ENCODE measurements at places on chromosomes 4 and X.
A peak's percentile ranks its signal among the peaks of the same experiment; 100 is the strongest.

- peak; percentile 39 for DNase-seq
Measured at GRCh38 chr4:89411539-89412309, 104.1 kb upstream of the GPRIN3 start.

- no peak for DNase-seq
Measured at GRCh38 chr4:61556277-61556676, 356.2 kb downstream of the ADGRL3 start.

DNA sequence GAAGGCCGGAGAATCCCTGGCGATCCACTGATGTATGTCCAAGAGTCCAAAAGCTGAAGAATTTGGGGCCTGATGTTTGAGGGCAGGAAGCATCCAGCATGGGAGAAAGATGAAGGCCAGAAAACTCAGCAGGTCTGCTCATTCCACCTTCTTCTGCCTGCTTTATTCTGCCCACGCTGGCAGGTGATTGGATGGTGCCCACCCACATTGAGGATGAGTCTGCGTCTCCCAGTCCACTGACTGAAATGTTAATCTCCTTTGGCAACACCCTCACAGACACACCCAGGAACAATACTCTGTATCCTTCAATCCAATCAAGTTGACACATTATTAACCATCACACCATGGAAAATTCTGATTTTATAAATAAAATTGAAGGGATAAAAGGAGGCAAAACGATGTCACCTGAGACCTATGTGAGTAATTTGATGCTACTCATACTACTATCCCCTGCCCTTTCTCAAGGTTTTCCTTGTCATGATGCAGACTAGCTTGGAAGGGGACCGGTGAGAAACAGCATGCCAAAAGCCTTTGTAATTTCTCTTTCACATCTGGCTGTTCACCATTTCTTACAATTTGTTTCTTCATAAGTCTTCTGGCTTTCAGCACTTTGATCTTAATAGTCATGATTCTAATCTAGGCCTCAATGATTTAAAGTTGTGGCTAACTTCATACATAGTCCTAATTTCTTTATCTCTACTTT lies 9.7 kb upstream of the PYURF start:
- no peak for DNase-seq

DNA sequence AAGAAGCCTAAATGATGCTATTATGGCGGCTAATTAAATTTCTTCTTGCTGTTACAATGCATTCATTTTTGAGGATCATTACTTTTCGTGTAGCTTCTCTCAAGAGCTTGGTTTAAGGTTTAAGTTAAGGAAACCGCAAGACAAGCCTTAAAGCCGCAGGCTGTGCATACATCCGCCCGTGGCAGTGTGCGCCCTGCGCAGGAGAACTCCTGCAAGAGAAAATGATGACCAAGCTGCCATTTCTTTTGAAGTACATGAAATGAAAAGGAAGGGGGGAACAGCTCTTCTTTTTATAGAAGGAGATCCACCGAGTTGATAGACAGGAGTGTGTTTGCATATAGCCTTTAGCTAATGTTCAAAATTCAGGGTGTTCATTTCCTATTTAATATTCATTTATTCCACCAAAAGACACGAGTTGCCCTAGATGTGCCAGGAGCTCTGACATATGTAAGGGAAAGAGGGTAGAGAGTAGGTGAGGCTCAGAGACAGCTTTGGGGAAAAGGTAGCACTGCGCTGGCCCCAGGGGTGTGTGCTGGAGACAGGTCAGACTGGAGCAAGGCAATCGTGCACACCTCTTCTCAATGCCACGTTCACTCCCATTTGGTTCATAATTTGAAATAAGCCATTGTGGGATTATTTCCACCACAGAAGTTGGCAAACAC lies 112.1 kb upstream of the LDB2 start:
- DNase-seq: no peak

DNA sequence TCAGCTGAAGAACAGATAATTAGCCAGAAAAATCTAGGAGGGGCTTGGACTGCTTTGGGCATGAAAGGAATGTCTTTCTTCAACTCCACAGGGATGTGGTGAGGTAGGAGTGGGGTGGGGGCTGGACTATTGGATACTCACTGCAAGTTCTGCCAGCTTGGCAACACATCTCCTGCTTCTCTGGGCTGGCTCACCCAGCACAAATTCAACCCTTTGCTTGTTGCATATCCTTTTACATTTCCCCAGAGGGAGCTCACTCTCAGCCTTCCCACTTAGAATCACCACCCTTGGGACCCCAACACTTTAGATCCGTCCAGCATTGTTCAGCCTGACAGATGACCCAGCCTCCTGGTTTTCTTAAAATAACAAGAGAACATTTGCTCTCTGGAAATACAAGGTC lies 120.6 kb downstream of the KDR start:
- DNase-seq: no peak

DNA sequence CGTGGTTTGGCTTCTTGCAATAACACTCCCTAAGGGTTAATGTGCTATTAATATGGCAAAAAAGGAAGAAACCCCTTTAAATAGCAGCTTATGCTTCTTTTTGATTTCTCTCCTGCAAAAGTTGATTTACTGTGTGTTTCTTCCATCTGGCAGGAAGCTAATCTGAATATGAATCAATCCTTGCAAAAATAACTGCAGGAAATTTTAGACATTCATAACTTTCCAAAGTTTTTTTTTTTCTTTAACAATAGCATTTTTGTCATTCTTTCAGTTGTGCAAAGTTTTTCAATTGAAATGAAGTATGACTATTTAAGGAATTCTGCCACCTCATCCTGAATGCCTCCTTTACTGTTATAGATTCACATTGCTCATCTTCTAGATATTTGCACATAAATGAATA lies 115.6 kb downstream of the SPANXA1 start:
- no peak for DNase-seq

DNA sequence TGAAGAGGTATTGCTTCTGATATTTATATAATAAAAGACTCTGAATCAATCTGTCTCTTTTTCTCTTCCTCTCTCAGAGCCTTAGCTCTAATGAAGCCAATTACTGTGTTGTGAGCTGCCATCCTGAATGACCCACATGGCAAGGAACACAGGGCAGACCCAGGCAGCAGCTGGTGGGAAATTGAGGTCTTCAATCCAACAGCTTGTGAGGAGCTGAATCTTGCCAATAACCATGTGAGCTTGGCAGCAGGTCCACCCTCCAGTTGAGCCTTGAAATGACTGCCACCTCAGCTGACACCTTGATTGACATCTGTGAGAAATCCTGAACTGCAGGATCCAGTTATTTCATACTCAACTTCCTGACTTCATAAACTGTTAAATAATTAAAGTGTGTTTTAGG lies 149.4 kb downstream of the NDST4 start:
- no peak for DNase-seq

GRCh38 chr4:158025131-158025530 lies 147.7 kb downstream of the GASK1B start:
- DNase-seq: no peak

DNA sequence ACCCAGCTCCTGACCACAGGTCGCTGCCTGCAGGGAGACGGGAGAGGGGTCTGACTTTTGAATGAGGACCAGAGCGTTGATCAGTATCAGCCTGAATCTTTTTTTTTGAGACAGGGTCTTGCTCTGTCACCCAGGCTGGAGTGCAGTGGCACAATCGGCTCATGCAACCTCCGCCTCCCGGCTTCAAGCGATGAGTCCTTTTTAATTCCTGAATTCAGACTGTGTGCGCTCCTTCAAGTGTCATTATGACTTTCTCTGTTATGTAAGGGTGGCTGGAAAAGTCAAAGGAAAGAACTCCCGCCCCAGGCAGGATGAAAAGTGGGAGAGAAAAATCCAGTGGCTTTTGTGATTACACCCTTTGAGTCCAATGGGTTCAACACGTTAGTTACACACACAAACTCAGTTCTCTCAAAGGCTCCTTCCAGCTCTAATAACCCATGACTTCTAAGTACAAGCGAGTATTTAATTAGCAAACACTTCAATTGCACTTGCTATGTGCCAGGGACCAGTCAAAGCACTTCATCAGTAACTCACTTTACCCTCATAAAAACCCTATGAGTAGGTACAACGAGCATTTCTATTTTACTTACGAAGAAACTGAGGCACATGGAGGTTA lies 44.4 kb downstream of the PDHA1 start:
- DNase-seq: no peak

DNA sequence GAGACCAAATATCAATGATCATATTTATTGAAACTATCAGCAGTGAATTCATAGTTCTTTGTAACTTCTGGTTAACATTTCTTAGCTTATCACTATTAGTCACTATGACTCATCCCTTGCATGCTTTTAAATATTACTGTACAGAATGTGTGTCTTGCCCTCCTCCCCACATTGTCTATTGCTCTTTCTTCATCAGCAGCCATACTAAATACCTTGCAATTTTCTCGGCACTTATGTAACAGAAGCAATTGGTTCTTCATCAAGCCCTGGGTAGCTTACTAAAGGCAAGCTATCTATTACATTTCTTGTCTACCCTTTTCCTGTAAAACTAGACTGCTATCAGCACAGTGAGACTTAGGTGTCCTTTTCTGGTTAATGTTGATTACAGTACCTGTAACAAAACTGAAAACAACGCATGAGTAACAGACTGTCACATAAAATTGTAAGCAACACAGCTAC lies 8.2 kb downstream of the KLHL4 start:
- no peak for DNase-seq

- no peak for DNase-seq
Measured at GRCh38 chr4:83358410-83358809, 23.8 kb upstream of the HPSE start.

- DNase-seq: no peak
Measured at GRCh38 chrX:41885724-41886123, 37.6 kb downstream of the CASK start.

GRCh38 chr4:185343726-185344581 lies 51.8 kb downstream of the LRP2BP start:
- no peak for DNase-seq

DNA sequence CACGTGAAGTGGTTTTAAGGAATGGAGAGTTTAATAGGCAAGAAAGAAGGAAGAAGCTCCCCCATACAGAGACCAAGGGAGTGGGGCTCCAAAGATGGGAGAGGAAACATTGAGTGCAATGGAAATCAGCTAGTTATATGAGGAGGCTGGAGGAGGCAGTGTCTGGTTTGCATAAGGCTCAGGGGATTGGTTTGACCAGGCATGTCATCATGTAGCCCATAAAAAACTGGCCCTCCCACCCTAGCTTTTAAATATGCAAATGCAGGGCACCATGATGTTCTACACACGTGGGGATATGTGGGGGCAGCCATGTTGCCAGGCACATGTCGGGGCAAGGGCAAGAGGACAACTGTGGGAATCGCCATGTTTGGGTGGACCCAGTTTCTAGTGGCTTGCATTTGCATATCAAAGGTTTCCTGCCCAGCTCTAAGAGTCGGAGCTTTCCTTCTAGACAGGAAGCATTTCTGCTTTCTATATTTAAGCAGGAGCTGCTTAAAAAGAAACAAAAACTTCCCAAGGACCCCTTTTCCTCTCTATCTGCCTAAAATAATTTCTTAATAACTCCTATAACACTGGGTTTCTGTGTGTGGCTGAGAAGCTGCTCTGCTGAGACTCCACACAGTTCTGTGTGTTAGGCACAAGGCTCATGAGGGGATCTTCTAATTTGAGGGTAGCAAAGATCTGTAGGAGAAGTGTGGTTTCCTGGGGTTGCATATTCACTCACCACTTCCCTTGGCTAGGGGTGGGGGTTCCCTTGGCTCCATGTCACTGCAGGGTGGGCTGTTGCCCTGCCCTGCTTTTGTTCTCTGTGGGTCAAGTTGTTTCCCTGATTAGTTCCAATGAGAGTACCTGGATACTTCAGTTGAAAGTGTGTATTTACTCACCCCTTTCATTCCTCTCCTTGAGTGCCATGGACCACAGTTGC lies 113.5 kb downstream of the VSIG4 start:
- DNase-seq: no peak

DNA sequence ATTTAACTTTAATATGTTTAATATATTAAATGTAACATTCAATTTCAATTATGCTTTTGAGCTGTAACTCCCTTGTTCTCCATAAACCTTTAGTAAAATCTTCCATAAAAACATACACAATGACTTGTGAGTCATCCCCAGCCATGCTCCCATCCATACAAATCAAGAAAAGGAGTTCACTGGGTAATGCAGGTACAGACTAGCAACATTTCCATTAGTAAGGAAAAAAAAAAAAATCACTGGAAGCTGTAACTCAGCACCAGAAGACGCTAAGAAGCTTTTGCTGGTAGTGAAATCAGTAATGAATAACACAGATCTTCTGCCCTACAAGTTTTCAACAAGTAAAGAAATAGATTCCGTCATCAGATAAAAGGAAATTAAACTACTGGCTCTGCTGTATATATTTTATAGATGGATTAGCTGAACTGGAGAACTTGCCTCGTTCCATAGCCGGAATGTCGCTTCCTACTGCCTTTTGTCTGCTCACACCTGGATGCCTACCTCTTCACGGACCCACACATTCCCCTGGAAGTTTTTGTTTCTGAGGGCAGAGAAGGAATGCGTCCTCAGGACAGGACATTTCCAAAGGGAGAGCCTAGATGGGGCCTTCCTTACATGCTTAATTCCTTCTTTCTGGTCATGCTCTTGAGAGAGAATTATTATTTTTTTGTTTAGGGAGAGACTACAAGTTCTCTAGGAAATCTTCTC lies 298.4 kb upstream of the ANKRD50 start:
- no peak for DNase-seq

GRCh38 chr4:119299260-119299671 lies 22.7 kb downstream of the FABP2 start:
- no peak for DNase-seq

DNA sequence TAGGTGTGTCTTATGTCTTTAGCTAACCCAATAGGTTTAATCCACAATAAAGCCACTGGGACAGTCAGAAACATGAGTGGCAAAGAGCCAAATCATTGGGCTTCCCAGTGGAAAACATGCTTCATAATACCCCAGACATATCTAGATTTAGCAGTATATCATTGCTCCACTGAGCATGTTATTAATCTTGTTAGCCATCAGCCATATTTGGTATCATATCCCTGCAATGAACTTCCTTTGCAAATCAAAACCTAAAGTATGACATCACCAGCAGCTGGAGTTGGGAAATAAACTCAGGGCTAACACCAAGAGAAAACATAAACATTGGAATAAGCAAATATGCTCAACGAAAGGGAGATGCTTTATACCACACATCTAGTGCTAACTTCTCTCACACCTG lies 280.8 kb upstream of the NOCT start:
- DNase-seq: no peak

DNA sequence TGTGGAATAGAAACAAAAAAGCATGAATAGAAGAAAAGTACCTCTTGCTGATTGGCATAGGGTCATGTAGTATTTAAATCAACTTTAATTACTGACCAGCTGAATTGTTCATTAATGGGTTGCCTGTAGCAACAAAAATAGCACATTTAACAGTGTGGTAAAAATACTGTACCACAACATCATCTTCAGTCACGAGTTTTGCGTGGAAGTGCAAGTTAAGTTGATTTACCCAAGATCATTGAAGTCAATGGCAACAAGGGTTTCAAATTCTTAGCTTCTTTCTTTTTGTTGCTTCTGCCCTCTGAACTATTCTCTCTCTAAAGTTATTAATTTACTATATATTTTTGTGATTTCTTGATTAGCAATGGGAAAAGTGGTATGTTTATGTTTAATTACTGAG lies 526.6 kb downstream of the C4orf33 start:
- no peak for DNase-seq

DNA sequence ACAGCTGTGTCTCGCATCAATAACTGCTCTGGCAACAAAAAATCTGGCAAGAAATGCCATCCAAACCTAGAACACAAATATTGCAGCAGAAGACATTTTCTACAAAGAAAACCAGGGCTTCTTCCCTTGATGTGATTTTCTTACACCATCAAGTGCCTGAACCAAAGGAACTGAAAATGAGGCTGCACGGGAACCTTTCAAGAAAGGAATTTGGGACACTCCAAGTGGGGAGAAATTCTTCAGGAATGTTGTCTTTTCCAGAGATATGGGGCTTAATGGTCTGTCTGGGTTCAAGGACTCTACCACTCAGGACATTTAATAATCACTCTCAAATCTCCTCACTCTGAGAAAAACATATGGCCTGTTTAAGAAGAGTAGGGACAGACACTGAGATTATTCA lies 57.6 kb downstream of the PRDM5 start:
- no peak for DNase-seq

Data from D341Med (cell line).